ENCODE measurements at places on chromosomes 3 and 15. TPM values are rescaled to one million over a fixed set of nuclear protein-coding genes. Genes with fewer than 3 reads are reported as not detected.

ISG20 gene
- 24.0 TPM for total RNA-seq

CACNA1D gene
- total RNA-seq, result 10.5 TPM

KLF15 gene
- total RNA-seq, result 8.8 TPM

WDR49 gene
- 1.4 TPM for total RNA-seq

KCNMB3 gene
- 1.4 TPM for total RNA-seq

ARPP19 gene
- 230 TPM for total RNA-seq

BCL6 gene
- 13.3 TPM for total RNA-seq

PODXL2 gene
- total RNA-seq, result 11.3 TPM

GOLGA8Q gene
- 0.62 TPM for total RNA-seq

LIPH gene
- total RNA-seq, result under 0.01 TPM

GOLGA6L9 gene
- 0.69 TPM for total RNA-seq

GOLGA8J gene
- total RNA-seq, result not detected

KIF9 gene
- 3.1 TPM for total RNA-seq

CCDC13 gene
- not detected for total RNA-seq

CCR5 gene
- not detected for total RNA-seq

CLEC3B gene
- not detected for total RNA-seq

ABHD10 gene
- total RNA-seq, result 62.5 TPM

GCNT3 gene
- total RNA-seq, result 0.33 TPM

CLN6 gene
- 55.3 TPM for total RNA-seq

MNS1 gene
- 2.7 TPM for total RNA-seq

SELENOT gene
- total RNA-seq, result 134 TPM

KY gene
- under 0.01 TPM for total RNA-seq

SLC51B gene
- not detected for total RNA-seq

FAM81A gene
- 1.2 TPM for total RNA-seq

All from melanocyte of skin (primary cell).